PC-3 (cell line): ENCODE measurements at places on chromosomes 13 and 19.

DNA sequence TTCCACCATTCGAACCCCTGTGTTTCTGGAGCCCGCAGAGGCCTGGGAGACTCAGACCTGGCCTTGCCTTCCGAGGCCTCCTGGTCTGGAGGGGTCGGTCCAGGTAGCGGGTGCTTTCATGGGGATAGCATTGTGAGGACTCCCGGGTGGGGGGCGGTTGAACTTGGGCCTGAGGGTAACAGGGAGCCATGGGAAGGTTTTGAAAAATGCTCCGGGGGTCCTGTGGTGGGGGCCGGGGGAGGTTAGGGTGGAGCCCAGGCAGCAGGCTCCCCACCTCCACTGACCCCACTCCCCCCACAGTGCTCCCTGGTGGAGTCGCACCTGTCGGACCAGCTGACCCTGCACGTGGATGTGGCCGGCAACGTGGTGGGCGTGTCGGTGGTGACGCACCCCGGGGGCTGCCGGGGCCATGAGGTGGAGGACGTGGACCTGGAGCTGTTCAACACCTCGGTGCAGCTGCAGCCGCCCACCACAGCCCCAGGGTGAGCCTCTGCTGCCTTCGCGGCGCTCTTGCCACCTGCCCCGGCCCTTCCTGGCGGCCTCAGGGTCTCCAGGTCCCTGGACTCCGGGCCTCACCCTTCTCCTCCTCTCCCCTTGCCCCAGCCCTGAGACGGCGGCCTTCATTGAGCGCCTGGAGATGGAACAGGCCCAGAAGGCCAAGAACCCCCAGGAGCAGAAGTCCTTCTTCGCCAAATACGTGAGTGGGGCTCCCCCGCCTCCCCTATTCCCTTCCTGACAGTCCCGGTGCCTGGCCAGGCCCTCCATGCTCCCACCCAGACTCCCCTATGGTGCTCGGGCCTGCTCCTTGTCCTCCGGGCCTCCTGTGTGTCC is 3.8 kb upstream of the GARIN5A start:
- no peak for DNase-seq

DNA sequence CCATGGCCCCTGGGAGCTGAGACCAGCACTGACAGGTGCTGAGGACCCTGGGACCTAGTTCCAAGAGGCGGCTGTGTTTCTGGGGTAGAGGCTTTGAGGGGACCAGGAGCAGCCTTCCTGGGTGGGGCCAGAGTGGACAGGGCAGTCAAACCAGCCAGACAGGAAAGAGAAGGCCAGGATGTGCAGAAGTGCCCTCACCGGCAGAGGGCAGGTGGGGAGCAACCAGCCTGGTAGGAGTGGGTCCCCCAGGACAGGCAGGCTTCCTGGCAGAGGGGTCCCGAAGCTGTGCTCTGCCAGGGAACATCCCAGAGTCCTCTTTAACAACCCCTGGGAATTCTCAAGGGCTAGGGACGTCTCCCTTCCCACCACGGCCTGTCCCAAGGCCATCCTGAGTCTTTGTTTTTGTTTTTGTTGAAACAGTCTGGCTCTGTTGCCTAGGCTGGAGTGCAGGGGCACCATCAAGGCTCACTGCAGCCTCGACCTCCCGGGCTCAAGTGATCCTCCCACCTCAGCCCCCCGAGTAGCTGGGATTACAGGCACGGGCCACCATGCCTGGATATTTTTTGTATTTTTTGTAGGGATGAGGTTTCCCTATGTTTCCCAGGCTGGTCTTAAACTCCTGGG is 3.0 kb upstream of the HIPK4 start:
- peak; percentile 69 for DNase-seq

GRCh38 chr13:85675151-85675907 is 123.9 kb downstream of the SLITRK6 start:
- no peak for DNase-seq

DNA sequence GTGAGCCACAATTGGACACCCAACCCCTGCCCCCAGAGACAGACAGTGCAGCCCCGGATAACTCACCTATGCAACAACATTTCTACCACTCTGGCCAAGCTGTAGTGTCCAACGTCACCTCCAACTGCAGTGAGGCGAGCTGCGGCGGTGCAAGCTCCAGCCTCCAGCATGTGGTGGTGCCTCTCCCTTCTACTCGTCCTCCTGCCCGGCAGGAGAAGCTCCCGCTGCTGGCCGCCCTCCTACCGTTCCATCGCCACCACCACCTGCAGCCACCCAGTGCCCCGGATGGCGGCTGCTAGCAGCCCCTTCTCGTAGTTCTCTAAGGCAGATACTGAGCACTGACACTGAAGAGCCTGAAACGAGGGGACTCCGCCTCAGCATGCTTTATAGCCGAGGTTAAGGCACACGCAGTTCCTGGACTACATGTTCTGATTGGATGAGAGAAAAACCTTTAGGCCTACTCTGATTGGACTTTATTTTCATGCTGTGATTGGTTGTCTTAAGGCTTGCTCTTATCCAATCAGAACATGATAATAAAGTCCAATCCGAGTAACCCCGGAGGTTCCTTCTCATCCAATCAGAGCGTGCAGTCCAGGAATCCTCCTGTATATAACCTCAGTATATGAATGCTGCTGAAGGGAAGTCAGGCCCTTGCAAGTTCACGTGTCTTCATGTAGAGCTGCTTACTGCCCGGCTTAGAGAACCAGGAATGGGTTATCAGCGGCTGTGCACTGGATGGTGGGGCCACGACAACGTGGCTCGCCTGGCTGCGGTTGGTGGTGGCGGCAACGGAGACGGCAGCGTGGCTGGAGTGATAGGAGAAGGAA is 63.5 kb downstream of the TUBA3C start:
- no peak for DNase-seq

- peak; percentile 2 for DNase-seq
Measured at GRCh38 chr13:70842062-70842644, 733.9 kb upstream of the KLHL1 start.

DNA sequence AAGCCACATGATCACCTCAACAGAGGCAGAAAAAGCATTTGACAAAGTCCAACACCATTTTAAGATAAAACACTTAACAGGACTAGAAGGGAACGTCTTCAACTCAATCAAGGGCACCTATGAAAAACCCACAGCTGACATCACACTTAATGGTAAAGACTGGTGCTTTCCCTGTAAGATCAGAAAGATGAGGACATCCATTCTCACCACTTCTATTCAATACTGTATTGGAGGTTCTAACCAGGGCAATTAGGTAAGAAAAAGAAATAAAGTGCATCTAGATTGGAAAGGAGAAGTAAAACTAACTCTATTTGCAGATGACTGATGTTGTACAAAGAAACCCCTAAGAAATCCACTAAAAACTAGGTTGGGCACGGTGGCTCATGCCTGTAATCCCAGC is 11.2 kb upstream of the AKAP8 start:
- no peak for DNase-seq
